Omental fat pad (tissue), 4 donors: ENCODE measurements at places on chromosomes 2 and 18.

DNA sequence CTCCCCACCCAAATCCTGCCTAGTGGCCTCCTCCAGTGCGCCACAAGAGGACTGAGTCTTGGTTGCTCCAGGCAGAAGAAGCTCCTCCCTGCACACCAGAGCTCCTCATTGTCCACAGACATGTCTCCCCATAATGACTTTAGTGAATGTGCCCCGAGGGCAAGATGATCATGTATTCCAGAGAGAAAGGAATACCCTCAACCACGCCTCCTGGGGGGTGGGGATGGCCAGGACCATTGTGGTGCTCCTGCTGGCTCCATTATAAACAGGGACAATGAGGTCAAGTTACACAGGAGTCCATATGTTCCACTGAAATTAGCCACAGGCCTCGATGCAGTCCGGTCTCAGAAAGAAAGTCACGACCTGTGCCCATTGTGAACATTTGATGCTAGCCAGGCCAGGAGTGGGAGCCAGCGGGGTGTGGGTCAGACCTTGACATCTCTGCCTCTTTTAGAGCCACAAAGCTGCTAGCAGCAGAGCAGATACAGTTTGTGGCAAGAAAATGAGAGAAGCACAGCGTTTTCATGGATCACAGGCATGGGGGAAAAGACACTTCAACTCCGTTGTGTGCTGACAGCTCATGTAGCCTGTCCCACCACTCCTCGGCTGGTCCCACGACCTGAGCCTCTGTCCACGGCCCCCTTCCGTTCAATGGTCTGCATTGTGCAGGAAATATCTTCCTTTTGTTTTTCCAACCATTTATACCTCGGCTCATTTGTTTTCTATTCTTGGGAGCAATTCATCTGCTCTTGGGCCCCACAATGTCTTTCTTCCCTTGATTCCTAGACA, 70.7 kb upstream of the FZD7 start:
- no peak for DNase-seq

GRCh38 chr18:79348066-79348465, 47.7 kb upstream of the NFATC1 start:
- no peak for DNase-seq

GRCh38 chr2:38720613-38721241, 30.4 kb downstream of the SRSF7 start:
- peak; percentile 42 for DNase-seq

DNA sequence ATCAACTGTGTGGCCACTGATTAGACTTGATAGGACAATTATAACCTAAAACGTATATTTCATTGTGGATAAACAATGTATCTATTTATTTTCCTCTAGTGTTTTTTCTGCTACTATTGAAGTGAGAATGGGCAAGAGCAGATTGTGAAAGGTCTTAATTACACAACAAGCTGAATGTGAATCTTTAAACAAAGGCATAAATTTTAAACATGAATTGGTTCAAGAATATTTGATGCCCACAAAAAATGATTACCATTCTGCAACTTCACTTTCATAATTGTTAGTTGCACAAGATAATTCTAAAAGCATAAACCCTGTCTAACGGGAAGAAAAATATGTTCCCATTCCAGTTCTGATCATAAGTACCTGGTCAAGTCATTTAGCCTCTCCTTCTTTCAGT, 285.6 kb downstream of the GULP1 start:
- DNase-seq: no peak

DNA sequence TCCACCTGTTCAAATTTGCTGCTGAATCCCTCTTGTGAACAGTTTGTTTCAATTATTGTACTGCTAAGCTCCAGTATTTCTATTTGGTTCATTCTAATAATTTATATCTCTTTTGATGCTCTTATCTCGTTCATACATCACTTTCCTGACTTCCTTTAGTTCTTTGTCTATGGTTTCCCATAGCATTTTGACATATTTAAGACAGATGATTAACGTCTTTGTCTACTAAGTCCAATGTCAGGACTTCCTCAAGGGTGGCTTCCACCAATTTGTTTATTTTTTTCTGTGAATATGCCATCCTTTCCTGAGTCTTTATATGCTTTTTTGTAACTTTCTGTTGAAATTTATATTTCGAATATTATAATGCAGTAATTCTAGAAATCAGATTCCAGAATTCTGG, 9.6 kb downstream of the PIGN start:
- no peak for DNase-seq

DNA sequence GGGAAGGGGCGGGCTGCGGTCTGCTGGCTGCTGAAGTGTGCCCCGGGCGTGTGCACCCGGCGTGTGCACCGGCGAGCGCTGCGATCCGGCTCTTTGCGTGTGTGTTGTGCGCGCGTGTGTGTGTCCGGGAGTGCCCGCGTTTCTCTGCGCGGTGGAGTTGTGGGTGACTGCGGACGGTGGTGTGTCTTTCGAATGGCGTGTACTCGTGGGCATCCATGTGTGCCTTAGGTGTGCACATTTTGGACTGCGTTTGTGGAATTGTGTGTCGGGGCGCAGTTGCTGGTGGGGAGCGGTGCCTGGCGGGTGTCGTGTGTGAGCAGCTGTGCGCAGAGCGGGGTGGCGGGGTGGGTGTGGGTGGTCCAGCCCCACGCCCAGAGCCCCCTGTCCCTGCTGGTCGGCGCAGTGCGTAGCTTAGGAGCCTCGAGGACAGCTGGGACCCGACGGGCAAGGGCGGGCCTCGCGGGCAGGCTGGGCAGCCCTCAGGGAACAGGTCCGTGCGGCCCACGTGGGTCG, 533 bp downstream of the HPCAL1 start:
- no peak for DNase-seq

DNA sequence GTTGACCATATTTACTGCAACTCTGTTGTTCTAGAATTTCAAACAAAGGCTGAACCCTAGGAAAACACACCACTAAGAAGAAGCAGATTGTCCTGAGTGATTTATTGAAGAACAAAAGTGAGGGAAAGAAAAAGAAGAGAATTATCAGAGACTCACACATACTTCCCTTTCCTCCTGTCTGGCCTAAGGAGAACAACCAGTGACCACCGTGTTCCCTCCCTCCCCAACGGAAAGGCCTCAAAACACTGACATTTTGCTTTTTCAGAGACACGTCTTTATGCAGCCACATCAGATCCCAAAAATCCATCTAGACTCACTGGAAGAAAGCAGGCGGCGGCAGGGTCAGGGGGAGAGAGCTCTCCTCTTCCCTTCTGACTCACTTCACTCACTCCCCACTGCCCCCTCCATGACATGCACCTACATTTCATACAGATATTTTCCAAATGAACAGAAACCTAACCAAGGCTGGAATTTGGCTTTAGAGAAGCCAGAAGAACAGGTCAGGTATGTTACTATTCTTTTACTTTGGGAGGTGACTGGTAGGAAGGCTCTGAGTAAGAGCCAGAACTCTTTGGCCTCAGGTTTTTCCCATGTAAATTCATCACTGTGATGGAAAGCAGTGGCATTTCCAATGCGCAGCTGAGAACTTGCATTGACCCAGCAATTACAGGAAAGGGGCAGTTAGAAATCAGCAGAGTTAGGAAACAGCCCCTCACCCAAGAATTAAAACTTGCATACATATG, 169.9 kb downstream of the BCL11A start:
- no peak for DNase-seq

- DNase-seq: no peak
Measured at GRCh38 chr2:213247566-213247965, 36.7 kb upstream of the SPAG16 start.

GRCh38 chr2:607709-608108, 69.5 kb downstream of the TMEM18 start:
- DNase-seq: no peak

GRCh38 chr18:7677001-7677400, 109.9 kb downstream of the PTPRM start:
- no peak for DNase-seq

DNA sequence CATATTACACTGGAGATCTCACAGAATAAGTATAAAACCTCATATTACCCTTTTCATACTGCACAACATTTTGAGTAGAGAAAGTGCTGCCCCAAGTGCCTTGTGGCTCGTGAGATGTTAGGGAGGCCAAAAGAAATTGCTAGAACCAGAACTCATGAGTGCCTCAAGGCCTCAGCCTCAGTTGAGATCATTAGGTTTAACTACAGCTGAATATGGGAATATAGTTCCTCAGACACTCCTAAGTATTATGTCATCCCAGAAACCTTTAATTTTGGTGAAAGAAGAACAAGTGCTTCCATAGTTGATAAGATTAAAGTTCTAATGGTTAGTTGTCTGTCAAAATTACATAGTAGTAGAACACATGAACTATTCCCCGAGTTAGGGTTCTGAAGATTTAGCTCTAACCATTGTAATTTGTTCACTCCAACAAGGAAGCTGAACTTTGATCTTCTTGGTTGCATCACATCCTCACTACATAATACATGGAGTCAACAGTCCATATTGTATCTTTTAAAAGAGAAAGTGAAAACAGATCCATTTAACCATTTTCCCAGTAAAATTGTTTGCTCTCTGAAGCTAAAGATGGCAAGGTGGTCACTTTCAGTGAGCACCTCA, 9.6 kb upstream of the AQP4 start:
- no peak for DNase-seq

- DNase-seq: no peak
Measured at GRCh38 chr2:42359304-42359964, 1.6 kb downstream of the COX7A2L start.

DNA sequence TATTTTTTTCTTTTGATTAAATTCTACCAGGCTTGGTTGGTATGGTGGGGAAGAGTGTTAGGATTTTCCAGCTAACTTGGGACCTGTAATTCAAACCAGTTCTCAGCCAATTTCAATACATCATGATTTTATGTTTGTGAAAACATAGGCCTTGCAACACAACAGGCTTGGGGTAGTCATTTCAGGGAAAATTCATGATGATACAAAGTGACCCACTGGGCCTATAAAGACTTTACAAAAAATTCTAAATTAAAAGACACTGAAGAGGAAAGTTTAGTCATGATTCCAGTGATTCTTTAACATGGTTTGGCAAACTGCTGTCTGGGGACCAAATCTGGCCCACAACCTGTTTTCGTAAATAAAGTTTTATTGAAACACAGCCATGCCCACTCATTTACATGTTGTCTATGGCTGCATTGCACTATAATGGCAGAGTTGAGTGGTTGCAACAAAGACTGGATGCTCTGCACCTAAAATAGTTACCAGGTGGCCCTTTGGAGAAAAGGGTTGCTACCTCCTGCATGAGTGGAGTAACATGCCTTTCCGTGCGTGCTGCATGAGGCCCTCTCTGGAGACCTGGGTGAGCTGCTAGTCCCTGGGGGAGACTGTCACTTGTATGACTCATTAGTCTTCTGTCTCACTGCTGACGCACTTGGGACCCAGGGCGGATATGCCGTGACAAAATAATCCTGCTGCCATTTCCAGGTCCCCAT, 73.6 kb downstream of the NPAS2 start:
- DNase-seq: no peak

- DNase-seq: no peak
Measured at GRCh38 chr2:75431276-75431675, 129.5 kb downstream of the EVA1A start.

- DNase-seq: no peak
Measured at GRCh38 chr2:23350041-23350791, 34.8 kb upstream of the KLHL29 start.

DNA sequence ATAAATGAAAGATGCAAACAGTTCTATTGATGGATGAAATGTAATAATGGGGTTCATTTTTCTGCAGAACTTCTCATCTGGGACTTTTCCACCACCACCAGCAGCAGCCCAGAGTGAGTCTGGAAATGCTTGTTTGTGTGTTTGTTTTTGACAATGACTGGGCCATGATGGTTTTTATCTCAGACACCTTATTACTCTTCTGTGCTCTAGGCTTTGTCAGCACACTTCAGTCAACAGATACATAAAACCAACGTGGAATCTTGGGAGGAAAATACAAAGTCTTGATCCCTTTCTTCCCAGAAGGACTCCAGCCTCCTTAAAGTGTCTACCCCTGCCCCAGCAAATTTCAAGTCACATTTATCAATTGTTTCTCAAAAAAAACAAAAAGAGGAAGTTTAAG, 134.0 kb downstream of the MREG start:
- DNase-seq: no peak

- DNase-seq: no peak
Measured at GRCh38 chr2:170770606-170771420, 635 bp downstream of the ERICH2 start.

- no peak for DNase-seq
Measured at GRCh38 chr2:34308140-34308539, 709.0 kb upstream of the FAM98A start.

DNA sequence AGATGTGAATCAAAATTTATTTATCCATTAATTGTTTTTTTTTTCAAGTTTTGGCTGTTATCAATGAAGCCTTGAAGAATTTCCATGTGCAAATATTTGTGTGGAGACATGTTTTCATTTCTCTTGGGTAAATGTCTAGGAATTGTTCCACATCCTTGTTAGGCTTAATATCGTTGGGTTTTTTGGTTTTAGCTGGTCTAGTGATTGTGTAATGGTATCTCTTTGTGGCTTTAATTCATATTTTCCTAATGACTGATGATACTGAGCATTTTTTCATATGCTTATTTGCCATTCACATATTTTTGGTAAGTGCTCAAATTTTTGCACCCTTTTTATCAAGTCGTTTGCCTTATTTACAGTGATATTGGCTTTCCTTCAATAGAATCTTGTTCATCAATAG, 250.3 kb upstream of the EPHA4 start:
- DNase-seq: no peak

GRCh38 chr2:241901500-241902351, 32.2 kb downstream of the RTP5 start:
- DNase-seq: no peak

DNA sequence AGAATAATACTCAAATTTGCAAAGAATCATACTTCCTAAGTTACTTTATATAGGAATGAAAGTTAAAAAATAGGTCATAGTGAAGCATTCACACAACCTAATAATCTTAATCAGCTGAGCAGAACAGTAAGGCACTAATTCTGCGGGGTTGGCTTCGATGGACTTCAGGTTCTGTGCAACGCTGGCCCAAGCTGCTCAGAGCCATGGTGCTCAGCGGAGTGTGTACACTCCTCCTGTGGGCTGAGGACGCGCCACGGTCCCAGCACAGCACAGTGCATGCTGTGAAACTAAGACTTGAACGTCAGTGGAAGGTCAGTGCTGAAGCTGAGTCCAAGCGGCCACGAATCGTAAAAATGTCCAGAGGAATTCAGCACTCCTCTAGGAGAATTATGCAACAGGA, 66.7 kb downstream of the MYT1L start:
- no peak for DNase-seq

DNA sequence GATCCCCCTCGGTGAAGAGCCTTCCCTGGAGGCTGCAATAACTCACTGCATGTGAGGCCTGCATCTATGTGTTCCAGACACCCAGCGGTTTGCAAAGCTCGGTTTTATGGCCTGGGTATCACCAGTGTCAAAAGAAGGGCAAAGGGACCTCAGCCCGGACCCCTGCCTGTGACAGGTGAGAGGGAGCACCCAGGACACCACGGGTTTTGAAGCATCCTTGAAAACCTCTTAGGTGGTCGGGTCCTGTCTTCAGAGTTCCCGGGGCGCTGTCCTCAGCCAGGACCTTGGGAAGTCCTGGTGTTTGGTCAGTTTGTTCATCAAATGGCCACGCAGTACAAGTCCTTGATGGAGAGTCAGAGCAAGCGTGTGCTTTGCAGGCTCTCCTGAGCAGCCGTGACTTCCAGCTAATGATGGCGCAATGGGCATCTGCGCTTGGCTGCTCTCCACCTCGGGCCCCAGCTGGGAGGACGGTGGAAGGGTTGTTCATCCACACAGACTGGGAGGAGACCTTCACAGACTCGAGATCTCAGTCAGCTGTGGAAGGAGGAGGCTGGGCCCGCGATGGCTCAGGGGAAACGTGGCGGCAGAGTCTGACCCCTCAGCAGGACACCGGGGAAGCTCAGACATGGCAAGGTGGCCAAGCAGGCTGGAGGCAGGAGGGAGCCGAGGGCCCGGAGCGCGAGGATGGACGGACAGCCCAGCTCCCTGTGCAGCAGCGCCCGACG, 113.1 kb upstream of the GPC1 start:
- no peak for DNase-seq

- DNase-seq: no peak
Measured at GRCh38 chr2:147002256-147002655, 842.6 kb upstream of the ACVR2A start.
